ENCODE measurements at places on chromosomes 7 and 10. TPM values are rescaled to one million over a fixed set of nuclear protein-coding genes. Genes with fewer than 3 reads are reported as not detected.

OGDH gene
- 66.0 TPM for total RNA-seq

DPP6 gene
- not detected for total RNA-seq

AGBL3 gene
- total RNA-seq = 12.7 TPM

CELF2 gene
- total RNA-seq = 175 TPM

MIOS gene
- total RNA-seq = 37.7 TPM

TAS2R4 gene
- 3.3 TPM for total RNA-seq

GPR15LG gene
- total RNA-seq = not detected

HOXA9 gene
- not detected for total RNA-seq

NRAP gene
- not detected for total RNA-seq

SLIT1 gene
- total RNA-seq = 0.11 TPM

HIPK2 gene
- total RNA-seq = 28.7 TPM

TSC22D4 gene
- total RNA-seq = 128 TPM

SEMA3A gene
- 0.10 TPM for total RNA-seq

AGMO gene
- not detected for total RNA-seq

NPFFR1 gene
- total RNA-seq = not detected

CDH23 gene
- total RNA-seq = 10.2 TPM

GPR85 gene
- not detected for total RNA-seq

RET gene
- not detected for total RNA-seq

PCLO gene
- total RNA-seq = not detected

AOAH gene
- total RNA-seq = 31.4 TPM

PIK3CG gene
- total RNA-seq = 34.4 TPM

CYP2C19 gene
- not detected for total RNA-seq

RELN gene
- total RNA-seq = not detected

NUTM2A gene
- total RNA-seq = 0.52 TPM
